ENCODE measurements at places on chromosomes 11 and 22.
A peak's percentile ranks its signal among the peaks of the same experiment; 100 is the strongest.

- DNase-seq, result peak; percentile 96
Measured at GRCh38 chr22:36644333-36644757, 59.2 kb downstream of the CACNG2 start.

- no peak for DNase-seq
Measured at GRCh38 chr22:20823264-20823663, 35.3 kb downstream of the PI4KA start.

DNA sequence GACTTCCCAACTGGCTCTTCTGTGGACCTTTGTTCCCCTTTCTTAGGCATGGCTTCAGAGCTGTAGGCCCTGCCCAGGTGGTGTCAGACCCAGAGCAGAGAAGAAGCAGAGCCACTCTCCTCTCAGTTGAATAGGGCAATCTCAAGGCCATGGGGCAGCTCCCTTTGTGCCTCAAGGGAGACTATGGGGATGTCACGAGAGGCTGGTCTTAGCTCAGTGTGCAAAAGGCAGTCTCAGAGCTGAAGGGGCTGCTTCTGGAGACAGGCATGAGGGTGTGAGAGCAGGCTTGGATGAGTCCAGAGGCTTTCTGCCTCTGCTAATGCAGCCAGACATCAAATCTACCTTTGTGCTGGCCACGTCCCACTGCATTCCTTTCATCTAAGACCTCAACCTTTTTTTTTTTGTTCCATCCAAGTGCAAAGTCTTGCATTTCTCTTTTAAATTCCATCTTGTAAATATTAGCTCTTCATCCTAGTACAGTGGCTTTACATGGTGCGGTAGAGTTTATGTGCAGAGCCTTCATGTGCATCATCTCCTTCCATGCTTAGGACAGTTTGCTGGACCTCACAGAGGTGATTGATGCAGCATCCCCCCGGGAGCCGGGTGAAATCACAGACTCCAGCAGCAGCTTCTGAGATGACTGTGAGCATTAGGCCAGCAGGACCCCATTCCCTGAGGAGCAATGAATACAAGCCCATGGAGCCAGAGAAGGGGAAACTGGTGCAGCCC lies 34.2 kb upstream of the FCHSD2 start:
- DNase-seq, result no peak

GRCh38 chr11:75554258-75555022 lies 7.6 kb upstream of the SERPINH1 start:
- peak; percentile 100 for DNase-seq

GRCh38 chr11:20353829-20354434 lies 9.6 kb upstream of the HTATIP2 start:
- peak; percentile 71 for DNase-seq

- no peak for DNase-seq
Measured at GRCh38 chr11:117814204-117814765, 10.3 kb downstream of the FXYD2 start.

GRCh38 chr11:132347156-132348090 lies 977.0 kb downstream of the NTM start:
- no peak for DNase-seq

- no peak for DNase-seq
Measured at GRCh38 chr22:24185001-24185500, 3.8 kb downstream of the SUSD2 start.

- no peak for DNase-seq
Measured at GRCh38 chr11:57260937-57261783, 24.1 kb upstream of the APLNR start.

DNA sequence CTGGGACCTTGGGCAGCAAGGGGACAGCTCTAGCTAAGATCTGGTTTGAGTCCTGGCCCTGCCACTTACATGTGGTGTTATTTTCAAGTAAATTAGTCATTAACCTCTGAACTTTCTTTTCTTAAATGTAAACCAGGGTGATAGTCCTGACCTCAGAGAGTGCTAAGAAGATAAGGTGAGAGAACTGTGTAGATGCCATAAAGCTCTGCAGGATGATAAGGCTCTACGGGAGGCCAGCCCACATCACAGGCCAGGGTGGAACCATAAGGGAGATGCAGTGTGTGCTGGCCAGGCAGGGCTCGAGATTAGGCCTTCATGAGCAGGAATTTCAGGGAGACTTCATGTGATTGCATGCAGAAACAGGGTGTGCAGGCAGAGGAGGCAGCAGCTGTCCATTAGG lies 24.2 kb downstream of the NECTIN1 start:
- no peak for DNase-seq

GRCh38 chr11:35802221-35802620 lies 139.6 kb downstream of the TRIM44 start:
- DNase-seq, result no peak

GRCh38 chr22:27624705-27625104 lies 176.9 kb downstream of the MN1 start:
- peak; percentile 28 for DNase-seq

DNA sequence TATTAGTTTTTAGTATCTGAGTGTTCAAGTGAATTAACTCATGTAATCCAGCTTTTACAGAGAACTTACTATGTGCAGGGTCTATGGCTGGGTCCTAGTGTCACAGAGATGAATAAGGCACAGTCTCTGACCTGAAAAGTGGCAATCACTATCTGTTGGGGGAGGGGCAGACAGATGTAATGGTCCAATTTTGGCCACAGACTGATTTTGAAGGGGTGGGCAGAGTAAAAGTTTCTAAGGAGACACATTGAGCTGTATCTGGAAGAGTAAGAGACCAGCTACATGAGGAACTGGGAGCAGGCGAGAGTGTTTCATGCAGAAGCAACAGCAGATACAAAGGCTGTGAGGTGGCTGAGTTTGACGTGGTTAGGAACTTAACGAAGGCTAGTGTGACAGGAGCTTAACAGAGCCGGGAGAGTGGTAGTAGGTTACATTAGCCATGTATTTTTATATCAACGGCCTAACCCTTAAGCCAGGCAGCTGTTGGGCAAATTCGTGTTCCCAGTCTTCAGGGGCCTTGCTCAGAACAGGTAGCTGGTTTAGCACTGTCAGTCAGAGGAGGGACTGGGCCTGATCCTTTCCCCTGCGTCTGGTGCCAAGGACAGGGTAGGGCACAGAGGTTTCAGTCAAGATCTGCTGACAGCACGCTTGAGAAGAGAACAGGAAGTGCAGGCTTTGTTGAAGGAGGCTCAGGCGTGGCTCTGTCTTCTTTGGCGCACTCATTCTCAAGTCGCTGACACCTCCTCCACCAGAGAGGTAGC lies 1.4 kb upstream of the STIM1 start:
- DNase-seq, result no peak

DNA sequence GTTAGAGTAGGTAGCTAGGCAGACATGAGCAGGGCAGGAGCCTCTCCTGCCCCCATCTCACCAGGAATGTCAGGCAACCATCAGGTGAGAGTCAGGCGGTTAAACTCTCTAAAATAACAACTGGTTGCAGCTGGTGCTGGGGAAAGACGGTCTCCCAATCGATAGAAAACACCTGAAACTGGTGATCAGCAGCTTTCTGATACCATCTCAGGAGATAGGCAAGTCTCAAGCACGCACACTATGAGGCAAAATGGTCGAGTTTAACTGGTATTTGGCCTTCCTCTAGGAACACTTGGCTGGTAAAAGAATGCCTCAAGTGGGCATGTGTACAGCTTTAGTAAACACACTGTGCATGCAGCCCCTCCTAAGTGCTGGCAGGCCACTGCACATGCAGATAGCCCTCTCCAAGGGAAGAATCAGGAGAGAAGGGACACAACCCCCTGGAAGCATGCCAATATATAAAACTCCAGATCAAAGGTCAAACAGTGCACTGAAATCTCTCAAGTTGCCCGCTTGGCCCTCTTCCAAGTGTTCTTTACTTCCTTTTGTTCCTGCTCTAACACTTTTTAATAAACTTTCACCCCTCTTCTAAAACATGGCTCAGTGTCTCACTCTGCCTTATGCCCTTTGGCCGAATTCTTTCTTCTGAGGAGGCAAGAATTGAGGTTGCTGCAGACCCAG lies 88.7 kb downstream of the USP35 start:
- DNase-seq, result no peak

- DNase-seq, result no peak
Measured at GRCh38 chr22:34620832-34621231, 445.1 kb upstream of the ISX start.

GRCh38 chr11:76835928-76836612 lies 24.6 kb upstream of the ACER3 start:
- peak; percentile 44 for DNase-seq

- DNase-seq, result peak; percentile 50
Measured at GRCh38 chr11:126140926-126141280, 70.5 kb downstream of the RPUSD4 start.

DNA sequence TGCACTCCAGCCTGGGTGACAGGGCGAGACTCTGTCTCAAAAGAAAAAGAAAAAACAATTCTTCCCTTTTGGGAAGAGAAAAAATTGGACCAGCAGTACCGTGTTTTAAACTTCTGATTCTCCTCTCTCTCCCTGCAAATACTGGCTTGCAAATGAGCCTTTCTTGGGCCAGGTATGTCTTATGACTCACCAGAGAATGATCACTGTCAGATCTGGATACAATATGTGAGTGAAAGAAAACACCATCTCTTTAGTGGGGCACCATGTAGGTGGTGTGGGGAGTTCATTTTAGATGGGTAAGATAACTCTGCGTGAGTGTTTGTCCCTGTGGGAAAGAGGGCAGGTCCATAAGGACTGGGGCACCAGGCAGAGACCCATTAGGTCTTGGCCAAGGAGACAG lies 2.4 kb upstream of the SCGB2A2 start:
- DNase-seq, result no peak

DNA sequence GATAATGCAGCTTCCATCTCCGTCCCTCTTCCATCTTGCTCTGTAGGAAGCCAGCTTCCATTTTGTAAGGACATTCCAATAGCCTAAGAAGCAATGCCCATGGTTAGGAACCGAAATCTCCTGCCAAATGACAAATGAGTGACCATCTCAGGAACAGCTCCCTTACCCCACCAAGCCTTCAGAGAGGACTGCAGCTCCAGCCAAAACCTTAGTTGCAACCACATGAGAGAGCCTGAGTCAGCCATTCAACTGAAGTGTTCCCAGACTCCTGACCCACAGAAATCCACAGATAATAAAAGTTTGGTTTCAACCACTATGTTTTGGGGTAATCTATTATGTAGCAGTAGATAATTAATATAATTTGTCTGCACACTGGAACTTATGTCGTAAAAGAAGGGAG lies 51.7 kb upstream of the LDLRAD3 start:
- no peak for DNase-seq

- peak; percentile 96 for DNase-seq
Measured at GRCh38 chr11:86069408-86070101, 671 bp upstream of the PICALM start.

- no peak for DNase-seq
Measured at GRCh38 chr22:29780220-29780619, 13.1 kb downstream of the UQCR10 start.

GRCh38 chr11:1285316-1285744 lies 24.1 kb downstream of the TOLLIP start:
- no peak for DNase-seq

DNA sequence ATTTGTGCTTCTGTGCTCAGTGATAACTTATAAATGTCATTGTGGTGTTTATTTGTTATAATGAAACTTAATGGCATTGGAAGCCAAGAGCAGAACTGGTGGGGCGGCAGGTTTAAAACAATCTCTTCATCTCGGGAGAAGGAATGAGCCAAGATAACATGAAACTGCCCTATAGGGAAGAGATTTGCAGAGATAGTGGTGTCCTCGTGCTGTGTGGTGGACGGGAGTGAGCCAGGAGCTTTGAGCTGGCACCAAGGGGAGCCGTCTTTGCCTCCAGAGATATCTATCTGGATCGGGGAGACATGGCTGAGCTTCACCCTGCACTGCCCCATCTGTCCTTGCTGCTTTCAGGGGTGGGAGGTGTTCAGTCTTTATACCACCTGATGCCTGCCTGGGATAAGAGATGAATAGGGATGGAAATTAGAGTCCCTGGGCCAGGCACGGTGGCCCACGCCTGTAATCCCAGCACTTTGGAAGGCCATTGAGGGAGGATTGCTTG lies 189.6 kb downstream of the ST3GAL4 start:
- DNase-seq, result no peak

- no peak for DNase-seq
Measured at GRCh38 chr11:98564881-98565280, 455.9 kb upstream of the CNTN5 start.

GRCh38 chr22:23782252-23782651 lies 4.5 kb upstream of the SMARCB1 start:
- DNase-seq, result no peak

DNA sequence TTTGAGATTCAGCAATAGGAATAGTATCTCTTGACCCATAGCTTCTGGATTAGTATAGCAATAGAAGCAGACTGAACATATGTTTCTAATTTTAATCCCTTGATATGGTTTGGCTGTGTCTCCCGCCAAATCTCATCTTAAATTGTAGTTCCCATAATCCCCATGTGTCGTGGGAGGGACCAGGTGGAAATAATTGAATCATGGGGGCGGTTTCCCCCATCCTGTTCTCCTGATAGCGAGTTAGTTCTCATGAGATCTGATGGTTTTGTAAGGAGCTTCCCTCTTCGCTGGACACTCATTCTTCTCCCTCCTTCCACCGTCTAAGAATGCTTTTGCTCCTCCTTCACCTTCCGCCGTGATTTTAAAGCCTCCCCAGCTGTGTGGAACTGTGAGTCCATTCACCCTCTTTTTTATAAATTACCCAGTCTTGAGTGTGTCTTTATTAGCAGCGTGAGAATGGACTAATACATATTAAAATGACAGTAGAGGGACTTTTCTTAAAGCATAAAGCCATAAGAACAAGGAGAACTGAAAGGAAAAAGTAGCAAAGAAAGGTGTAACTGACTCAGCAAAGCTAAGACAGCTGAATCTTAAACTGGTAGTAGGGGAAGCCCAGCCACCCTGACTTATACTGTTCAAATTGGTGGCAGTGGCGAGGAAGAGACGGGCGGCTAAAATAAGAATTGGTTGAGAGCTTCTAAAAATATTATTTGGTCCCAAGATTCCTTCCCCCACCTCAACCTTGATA lies 20.3 kb upstream of the SLN start:
- no peak for DNase-seq

- no peak for DNase-seq
Measured at GRCh38 chr11:71263386-71263785, 11.0 kb upstream of the SHANK2 start.

DNA sequence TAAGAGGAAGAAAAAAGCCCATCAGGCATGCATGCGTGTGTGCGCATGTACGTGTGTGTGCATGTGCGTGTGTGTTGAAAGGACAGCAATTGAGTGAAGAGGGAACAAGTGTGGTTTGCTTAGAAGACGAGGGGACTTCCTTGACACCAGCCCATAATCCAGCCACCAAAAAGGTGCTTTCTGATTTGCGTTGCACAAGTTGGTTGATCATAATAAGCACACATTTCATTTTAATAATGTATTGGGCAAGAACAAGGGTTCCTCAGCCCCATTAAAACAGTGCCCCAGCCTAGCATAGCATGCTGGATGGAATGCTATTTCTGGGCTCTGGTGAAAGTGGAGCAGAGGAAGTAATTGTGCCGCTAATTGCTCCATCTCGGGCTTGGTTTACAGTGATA lies 493.2 kb downstream of the MIAT start:
- DNase-seq, result no peak
